ENCODE measurements at places on chromosomes 6 and 20.
A peak's percentile ranks its signal among the peaks of the same experiment; 100 is the strongest.

DNA sequence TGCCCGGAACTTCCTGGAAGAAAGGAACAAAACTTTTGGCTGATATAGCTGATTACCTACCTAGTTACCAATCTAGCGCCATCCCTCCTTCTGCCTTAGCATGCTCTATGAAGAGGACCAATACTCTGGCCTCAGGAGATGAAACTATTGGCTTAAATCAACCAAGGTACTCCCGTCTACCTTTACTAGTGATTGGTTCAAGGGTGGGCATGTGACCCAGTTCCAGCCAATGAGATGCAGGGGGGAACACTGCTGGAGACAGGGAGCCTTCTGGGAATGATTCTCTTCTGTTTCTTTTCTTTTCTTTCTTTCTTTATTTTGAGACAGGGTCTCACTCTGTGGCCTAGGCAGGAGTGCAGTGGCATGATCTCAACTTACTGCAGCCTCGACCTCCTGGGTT lies 72.6 kb upstream of the CCDC167 start:
- no peak for DNase-seq

- DNase-seq: no peak
Measured at GRCh38 chr6:138491017-138491416, 8.3 kb downstream of the NHSL1 start.

DNA sequence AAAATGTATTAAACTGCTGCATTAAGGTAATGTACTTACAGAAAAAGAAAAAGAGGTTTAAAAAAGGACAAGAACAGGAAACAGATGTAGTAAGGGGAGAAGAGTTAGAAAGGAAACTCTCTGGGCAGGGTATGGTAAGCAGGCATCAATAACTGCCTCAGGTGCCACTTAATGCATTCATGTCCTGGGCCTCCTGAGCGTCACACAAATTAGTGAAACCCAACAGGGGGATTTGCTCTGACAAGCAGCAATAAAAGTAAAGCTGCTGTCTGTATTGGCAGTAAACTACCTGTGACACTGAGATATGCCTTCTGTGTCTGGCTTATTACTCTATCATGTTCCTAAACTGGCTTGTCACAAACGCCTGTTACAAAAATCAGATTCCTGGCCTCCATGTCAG lies 1.5 kb upstream of the EFHC1 start:
- no peak for DNase-seq

DNA sequence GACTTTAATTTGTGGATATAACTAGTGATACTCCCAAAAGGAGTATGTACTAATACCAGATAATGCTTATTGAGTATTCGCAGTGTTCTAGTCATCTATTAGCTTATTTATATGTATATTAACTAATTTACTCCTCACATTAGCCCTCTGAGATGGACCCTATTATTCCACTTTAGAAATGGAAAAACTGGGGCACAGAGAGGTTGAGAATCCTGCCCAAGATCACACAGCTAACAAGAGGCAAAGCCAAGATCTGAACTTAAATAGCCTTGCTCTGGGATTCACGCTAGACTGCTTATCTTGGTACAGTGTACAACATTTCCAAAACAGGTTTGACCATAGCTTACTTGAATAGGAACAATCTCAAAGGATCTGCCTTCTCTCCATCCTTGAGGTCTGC lies 8.5 kb upstream of the SPO11 start:
- DNase-seq: no peak

- no peak for DNase-seq
Measured at GRCh38 chr6:100897671-100898070, 16.5 kb upstream of the ASCC3 start.

- DNase-seq: no peak
Measured at GRCh38 chr6:90123831-90124230, 172.8 kb downstream of the BACH2 start.

- DNase-seq: no peak
Measured at GRCh38 chr6:136166815-136167214, 83.3 kb downstream of the MTFR2 start.

GRCh38 chr20:63825331-63826118 lies 5.5 kb downstream of the ZBTB46 start:
- DNase-seq: no peak

GRCh38 chr6:45432977-45433376 lies 55.2 kb upstream of the SUPT3H start:
- DNase-seq: no peak

- DNase-seq: no peak
Measured at GRCh38 chr6:132893772-132894490, 79.6 kb downstream of the RPS12 start.

GRCh38 chr6:31687860-31688693 lies 7.2 kb upstream of the LY6G5C start:
- no peak for DNase-seq

GRCh38 chr6:21323577-21323976 lies 270.0 kb upstream of the SOX4 start:
- DNase-seq: no peak

- no peak for DNase-seq
Measured at GRCh38 chr6:31586599-31587281, 663 bp downstream of the LST1 start.

DNA sequence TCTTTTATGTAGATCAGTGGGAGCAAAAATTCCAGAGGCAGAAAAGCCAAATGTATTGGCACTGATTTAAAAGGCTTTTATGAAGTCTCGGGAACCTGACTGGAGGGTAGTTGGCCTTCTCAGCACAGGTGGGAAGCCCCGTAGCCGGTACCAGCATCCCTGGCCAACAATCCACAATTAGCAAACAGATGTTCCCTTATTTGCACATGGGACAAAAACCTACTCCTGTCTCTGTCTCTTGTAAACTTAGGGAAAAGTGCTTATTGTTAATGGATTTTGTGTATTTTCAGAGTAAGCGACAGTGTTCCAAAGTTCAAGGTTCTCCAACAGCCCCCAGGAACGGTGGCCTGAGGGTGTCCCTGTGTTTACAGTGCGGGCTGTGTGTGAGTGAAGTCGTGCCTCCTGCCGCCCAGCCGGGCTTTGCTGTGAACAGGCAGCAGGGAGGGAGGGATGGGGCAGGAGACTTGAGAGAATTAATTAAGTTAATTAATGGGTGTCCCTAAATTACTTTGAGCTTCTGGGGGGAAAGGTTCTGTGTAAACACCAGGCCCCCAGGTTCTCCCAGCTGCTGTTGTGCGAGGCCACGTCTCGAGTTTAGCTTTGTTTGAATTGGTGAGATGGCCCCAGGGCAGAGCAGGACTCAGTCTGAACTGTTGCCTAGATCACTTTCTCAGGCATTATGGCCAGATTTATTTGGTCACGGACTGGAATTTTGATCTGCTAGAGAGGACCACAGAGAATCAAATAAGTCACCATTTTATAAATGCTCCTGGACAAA lies 3.9 kb downstream of the SYNJ2 start:
- peak; percentile 35 for DNase-seq

- DNase-seq: no peak
Measured at GRCh38 chr6:3798055-3798919, 46.8 kb upstream of the PXDC1 start.

DNA sequence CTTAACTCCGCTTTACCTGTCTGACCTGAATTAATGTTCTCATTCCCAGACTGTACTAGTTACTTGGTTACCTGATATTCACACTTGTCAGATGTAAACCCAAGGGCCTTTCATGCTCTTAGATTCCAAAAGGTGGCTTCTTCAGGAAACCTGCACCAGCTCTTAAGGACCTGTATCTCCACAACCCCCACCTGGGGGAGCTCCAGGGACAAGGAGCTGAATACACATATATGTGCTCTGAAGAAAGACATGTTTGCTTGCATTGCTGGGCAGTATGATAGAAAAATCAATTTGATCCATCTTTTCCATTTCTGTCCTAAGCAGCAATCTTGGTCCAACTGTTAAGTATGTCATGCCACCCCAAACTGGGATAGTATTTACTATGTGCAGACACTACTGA lies 64.8 kb upstream of the POU3F2 start:
- DNase-seq: no peak

DNA sequence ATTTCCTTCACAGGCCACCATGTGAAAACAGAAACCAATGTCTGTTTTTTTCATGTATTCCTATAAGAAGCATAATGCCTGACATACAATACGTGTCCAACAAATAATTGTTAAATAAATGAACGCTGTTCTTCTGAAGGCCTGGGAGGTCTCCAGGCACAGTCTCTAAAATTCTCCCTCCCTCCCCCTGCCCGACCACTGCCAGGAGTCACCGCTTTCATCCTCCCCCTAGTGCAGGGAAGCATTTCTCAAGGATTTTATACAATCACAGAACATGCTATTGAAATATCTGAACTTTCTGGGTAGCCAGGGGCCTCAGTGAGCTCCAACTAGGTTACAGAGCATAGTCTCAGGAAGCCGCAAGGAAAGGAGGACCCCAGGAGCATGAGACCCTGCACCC lies 95.3 kb downstream of the ZNF217 start:
- no peak for DNase-seq

DNA sequence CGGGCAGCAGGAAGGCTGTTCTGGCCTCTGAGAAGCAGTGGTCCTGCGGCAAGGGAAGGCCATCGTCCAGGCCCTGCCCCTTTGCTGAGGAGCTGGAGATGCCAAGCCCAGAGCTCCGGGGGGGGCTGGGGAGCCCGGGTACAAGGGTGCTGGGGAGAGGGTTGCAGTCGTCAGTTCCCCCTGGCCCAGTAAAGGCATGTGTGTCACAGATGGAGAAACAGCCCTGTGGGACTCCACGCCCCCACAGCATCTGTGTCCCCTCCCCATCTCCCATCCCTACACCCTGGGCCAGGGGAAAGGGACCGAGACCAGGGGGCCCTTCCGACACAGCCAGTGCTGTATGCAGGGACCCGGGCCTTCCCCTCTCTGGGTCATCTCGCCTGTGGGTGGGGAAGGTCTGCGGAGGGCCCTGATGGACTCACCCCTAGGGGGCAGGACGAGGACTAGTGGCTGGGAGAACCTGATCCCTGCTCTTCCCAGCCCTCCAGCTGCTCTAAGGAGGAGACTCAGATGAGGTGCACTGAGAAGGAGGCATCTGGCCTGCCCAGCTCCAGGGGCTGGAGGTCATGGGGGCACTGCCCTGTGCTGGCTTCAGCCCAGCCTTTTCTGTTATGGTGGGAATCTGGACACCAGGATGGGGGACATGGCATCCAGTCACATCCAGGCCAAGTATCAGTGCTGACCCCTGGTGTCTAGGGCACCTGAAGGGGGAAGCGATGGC lies 609 bp downstream of the MYL9 start:
- DNase-seq: no peak

DNA sequence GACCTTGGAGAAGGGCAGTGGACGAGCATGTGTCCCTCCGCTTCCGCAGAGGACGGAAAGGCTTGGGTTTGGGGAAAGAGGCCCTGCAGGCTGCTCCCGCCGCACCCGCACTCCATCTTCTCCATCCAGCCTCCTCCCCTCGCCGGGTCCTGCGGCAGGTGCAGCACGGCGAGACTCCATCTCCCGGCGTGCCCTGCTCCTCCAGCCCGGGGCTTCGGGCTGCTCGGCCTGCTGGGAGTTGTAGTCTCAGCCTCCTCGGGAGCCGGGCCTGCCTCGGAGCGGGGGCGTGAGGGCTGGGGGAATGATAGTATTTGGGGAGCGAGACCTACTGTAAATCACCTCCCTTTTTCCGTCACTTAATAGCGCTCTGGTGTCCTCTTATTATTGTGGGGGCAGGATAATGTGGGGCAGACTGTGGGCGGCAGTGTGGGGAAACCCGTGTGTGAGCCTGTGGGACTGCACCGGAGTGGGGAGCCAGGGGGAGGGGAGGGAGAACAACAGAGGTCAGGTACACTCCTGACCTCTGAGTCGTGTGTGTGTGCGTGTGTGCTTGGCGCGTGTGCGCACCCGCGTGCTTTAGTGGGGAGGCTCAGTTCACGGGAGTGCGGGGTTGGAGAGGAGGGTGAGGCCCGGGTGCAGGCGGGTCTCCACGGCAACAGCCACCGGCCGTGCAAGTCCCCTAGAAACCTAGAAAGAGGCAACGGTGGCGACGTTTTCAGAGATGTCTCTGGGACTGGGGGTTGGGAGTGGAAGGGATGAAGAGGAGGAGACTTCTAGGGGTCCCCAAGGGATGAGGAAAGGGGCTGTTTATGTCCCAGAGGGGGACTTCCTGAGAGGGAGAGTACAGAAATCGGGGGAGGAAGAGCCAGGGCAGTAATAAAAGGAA lies 4.1 kb downstream of the TTBK1 start:
- DNase-seq: peak; percentile 72

GRCh38 chr20:18005170-18005989 lies 36.6 kb downstream of the MGME1 start:
- DNase-seq: peak; percentile 46

DNA sequence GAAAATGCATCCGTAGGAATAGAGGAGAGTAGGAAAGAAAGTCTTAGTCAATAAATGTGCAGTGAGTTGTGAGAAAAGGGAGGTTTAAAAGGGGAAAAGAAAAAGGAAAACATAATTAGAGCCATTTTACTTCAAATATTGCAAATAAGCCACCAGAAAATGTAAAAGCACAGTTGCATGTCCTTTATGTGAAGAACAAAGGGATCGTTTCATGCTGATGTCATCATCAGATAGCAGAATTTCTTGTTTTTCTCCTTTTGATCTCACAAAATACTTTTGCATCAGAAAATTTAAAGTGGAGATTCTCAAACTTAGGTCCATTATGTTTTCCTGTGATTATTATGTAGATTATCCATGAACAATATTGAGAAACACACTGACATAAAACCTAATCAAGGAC lies 166.7 kb downstream of the HAO1 start:
- no peak for DNase-seq

DNA sequence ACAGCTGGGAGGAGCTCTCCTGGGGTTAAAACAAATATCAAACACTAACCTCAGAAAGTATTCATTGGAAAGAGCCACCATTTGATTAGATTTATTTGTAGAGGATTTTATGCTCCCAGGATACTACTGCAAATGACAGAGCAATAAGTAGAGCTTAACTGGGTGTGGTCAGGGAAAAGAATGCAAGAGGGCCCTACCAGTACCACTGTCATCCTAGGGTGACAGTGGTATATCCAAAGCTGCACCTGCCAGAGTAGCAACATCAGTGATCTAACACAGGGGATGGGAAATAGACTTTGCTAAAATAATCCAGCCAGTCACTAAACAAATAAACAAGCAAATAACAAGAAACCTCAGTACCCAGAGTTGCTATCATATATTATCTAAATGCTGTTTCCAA lies 29.7 kb downstream of the ERGIC3 start:
- DNase-seq: no peak

- no peak for DNase-seq
Measured at GRCh38 chr20:53365539-53366075, 228.0 kb downstream of the ZNF217 start.

GRCh38 chr6:72564231-72564630 lies 57.6 kb upstream of the KCNQ5 start:
- DNase-seq: no peak

GRCh38 chr20:62571669-62572344 lies 70.5 kb upstream of the SLCO4A1 start:
- DNase-seq: no peak

- no peak for DNase-seq
Measured at GRCh38 chr20:37426106-37426505, 80.2 kb downstream of the SRC start.

DNA sequence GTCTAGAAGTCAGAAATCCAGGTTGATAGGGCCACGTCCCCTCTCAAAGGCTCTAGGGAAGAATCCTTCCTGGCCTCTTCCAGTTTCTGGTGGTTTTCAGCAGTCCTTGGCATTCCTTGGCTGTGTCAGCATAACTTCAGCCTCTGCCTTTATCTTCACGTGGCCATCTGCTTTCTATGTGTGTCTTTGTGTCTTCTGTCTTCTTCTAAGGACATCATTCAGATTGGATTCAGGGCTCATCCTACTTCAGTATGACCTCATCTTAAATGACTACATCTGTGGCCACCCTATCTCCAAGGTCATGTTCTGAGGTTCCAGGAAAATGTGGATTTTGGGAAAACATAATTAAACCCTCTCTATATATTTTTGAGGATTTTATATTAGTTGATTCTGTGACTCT lies 23.0 kb downstream of the C6orf89 start:
- no peak for DNase-seq

- DNase-seq: no peak
Measured at GRCh38 chr6:5514353-5514752, 253.0 kb downstream of the FARS2 start.

Measured in amygdala (tissue), 56 donors.